NCI-H2081 treated with DMSO at 0.1 percent for 48 hours (cell line): ENCODE measurements at places on chromosomes 7 and 10.

DNA sequence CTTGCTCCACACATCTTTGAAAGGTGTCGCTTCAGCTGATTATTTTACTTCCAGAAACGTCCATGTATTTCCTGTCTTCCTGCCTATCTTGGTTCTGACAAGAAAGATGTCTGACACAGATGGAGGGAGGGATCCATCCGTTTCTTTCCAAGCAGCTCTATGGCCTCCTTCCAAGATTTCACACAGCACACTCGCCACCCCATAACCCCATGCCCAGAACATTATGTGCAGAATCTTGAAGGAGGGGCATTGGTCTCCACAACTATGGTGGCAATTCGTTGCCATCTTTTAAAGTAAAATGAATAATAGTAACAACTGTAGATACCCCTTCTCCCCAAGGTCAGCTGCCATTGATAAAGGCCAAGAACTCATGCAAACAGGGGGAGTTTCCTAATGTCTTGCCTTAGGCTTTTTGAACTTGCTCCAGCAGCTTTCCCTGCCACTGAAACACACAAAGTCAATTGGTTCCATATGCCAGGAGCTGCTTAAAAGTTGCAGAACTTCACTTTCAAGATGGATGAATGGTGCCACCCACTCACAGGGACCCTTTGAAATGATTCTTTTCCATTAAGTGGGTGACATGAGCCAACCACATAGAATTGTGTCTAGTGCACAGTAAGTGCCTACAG lies 60.0 kb downstream of the VSTM4 start:
- DNase-seq, result no peak

DNA sequence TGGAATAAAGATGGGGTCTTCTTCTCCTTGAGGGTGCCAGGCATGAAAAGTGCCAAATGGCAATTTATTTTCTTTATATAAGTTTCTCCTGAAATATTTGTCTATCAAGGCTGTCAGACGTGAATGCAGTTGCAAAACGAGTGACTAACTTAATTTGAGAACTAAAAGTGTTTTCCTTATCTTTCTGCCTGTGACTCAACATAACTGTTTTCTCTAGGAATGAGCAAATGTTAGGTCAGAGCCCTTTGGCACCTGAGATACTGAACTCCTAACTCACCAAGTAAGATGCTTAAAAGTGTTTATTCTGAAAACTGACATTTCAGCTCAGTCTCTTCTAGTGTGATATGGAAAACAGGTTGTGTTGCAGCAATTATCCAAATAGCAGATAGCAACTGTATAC lies 197.0 kb downstream of the STK31 start:
- no peak for DNase-seq

- peak; percentile 0 for DNase-seq
Measured at GRCh38 chr10:132700156-132701098, 85.5 kb downstream of the NKX6-2 start.

- DNase-seq, result no peak
Measured at GRCh38 chr7:106417273-106417902, 132.6 kb upstream of the NAMPT start.

DNA sequence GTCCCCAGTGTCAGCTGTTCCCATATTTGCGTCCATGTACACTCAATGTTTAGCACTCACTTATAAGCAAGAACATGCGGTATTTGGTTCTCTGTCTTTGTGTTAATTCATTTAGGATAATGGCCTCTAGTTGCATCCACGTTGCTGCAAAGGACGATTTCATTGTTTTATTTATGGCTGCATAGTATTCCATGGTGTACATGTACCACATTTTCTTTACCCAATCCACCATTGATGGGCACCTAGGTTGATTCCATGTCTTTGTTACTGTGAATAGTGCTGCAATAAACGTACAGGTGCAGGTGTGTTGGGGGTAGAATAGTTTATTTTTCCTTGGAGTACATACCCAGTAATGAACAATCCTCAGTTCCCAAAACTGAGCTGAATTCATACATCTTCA lies 24.3 kb upstream of the TRIM56 start:
- no peak for DNase-seq

GRCh38 chr7:81140775-81141174 lies 221.9 kb upstream of the SEMA3C start:
- no peak for DNase-seq

GRCh38 chr10:12844811-12845483 lies 156.6 kb downstream of the CCDC3 start:
- DNase-seq, result no peak

DNA sequence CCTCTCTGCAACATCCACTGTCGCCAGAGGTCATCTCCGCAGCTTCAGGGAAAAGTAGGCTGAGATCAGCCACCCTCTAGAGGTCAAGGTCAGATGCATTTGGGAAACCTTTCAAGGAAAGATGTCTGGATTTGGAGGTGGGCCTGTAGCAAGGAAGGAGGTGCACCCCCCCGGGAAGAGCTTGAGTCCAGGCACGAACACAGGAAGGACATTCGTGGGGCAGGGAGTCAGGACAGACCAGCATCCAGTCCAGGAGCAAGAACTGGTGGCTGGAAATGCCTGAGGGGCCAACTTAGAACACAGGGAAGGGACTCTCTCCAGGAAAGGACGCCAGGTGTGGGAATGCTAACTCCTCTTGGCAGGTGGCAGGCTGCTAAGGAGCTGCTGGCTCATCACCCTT lies 614.1 kb upstream of the MGMT start:
- DNase-seq, result no peak

- DNase-seq, result no peak
Measured at GRCh38 chr7:73850781-73851207, 8.5 kb upstream of the METTL27 start.

GRCh38 chr7:123650595-123650994 lies 5.1 kb upstream of the LMOD2 start:
- DNase-seq, result no peak

- DNase-seq, result no peak
Measured at GRCh38 chr10:72105098-72105475, 16.7 kb upstream of the SPOCK2 start.

- no peak for DNase-seq
Measured at GRCh38 chr7:27779873-27780272, 39.9 kb downstream of the TAX1BP1 start.

- peak; percentile 54 for DNase-seq
Measured at GRCh38 chr7:18552316-18552916, 56.9 kb downstream of the HDAC9 start.

DNA sequence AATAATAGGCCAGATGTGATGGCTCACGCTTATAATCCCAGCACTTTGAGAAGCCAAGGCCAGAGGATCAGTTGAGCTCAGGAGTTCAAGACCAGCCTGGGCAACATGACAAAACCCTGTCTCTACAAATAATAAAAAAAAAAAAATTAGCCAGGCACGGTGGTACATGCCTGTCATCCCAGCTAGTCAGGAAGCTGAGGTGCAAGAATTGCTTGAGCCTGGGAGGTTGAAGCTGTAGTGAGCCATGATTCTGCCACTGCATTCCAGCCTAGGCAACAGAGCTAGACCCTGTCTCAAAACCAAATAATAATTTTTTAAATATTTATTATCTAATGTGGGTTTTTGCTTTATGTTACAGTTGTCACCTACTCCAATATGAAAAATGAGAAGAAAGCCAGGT lies 178.9 kb downstream of the ADK start:
- no peak for DNase-seq

- DNase-seq, result no peak
Measured at GRCh38 chr10:3548702-3549101, 236.3 kb downstream of the KLF6 start.

DNA sequence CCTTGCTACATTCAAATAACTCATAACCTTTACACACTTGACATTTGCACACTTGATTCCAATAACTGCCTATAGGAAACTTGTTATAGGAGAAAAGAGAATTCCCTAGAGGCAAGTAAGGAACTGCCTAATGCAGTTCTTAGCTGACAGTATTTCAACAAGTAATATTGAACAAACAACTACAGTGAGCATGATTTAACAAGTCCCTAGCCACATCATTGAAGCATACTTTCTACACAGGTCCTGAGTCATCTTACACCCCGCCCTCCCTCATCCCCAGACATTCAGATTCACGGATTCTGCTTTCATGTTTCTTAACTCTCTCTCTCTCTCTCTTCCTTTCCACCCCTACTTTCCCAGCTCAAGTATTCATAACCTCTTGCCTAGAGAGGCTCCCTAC lies 153.5 kb downstream of the LSM5 start:
- no peak for DNase-seq

- no peak for DNase-seq
Measured at GRCh38 chr10:89296220-89296648, 5.6 kb upstream of the IFIT2 start.

- DNase-seq, result no peak
Measured at GRCh38 chr10:119203006-119203405, 4.4 kb upstream of the GRK5 start.

DNA sequence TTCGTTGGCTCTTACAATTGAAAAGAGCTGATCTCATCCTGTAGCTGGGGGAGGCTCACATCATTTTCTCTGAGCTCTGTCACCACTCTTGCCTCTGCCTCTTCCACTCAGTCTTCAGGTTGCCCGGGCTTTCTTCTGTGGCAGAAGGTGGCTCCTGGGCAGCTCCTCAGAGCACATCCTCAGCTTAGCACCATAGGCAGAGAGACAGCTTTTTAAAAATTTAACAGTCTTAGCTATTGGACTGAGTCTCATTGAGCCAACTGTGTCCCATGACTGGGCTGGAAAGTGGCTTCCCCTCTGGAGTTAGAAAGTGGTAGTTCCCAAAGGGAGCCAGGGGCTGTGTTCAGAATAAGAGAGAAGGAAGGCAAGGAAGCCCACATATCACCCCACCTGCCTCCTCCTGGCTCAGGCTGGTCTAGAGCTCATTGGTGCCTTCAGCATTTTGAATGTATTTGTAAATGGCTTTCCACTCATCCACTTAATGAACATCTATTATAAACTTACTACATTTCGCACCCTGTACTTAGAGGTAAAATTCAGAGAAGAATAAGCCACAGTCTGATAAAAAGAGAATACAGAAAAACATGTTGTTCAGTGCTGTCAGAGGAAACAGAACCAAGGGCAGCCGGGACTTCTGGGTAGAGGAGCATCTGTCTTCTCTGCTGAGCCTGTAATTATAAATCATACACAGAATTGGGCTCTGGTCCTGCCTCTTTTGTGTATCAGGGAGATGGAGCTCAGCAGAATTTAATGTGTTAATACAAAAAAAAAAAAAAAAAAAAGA lies 119.3 kb downstream of the WDFY4 start:
- DNase-seq, result no peak

DNA sequence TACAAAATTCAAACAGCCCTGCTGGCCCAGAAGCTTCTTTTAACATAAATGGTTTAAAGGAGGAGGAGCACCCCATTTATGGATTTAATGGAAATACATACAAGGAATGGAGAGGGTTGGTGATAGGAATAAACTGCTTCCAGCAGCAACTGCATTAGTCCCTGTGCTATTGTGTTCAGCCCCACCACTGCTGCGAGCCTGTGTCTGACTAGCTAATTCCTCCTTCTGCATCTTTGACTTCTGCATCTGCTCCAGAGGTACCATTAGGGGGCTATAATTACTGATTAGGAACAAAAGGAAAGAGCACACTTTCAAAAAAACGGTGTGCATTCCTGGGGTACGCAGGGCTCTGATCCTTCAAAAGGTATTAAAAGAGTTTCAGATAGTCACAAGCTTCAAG lies 24.8 kb downstream of the CDCA7L start:
- DNase-seq, result no peak

GRCh38 chr7:3710122-3710521 lies 409.1 kb downstream of the SDK1 start:
- no peak for DNase-seq

- DNase-seq, result no peak
Measured at GRCh38 chr10:114492351-114493037, 88.2 kb upstream of the AFAP1L2 start.

- no peak for DNase-seq
Measured at GRCh38 chr7:128830231-128831177, at the start of gene FLNC. TSS of gene FLNC (plus strand) at chr7:128830406. CDS start at chr7:128830638, 232 bp downstream.

DNA sequence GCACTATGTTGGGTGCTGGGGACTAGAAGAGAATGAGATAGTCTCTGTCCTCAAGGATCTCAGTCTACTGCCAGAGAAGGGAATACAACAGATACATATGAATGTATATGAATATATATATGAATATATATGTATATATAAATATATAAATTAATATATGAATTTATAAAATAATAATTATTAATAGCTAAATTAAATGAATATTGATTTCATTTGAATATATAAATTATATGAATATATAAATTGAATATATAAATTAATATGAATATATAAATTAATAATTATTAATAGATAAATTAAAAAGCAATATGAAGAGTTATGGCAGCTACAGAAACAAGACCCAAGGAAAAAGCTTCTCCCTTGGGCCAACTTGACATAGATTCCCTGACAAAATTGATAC lies 59.8 kb upstream of the OPALIN start:
- no peak for DNase-seq

DNA sequence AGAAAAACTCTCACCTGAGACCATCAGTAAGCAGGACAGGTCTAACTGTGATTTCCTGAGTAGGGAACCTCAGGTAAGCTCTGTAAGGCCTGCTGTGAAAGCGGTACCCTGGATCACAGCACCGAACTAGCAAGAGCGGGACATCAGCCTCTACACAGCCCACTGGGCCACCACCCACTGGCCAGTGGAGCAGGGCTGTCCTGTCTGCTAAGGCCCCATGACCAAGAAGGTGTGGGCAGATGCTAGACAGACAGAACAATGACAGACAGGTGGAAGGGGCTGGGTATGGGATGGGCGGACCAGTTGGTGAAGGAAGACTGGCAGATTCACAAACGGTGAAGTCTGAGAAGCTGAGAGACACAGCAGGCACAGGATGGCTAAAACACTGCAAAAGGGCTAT lies 79.4 kb upstream of the DDC start:
- no peak for DNase-seq

DNA sequence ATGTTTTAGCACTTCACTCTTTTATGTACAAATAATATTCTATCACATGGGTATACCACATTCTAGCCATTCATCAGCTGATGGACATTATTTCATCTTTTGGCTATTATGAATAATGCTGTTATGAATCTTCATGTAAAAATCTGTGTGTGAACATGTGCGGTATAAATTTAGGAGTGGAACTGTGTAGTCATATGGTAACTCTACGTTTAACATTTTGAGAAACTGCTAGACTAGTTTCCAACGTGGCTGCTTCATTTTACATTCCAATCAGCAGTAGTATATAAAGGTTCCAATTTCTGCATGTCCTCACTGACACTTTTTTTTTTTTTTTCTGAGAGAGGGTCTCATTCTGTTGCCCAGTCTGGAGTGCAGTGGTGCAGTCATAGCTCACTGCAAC lies 8.3 kb downstream of the RAMP3 start:
- no peak for DNase-seq

GRCh38 chr7:138477581-138477980 lies 17.5 kb downstream of the TRIM24 start:
- DNase-seq, result no peak

DNA sequence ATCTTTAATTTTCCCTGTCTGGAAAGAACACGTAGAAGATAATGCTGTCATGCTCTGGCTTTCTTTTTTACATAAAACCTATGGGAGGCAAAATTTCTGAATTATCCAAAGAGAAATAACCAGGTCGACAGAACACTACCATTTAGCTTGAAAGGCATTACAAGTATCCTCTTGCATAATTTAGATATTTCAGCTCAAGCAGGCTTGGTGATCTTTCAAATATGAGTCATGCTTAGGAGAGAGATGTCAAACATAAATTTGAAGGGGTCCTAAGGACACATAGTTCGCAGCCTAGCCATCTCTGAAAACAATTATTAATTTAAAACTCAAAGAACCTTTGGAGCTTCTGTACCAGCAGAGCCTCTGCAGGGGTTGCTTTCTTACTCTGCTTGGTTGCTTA lies 100.9 kb downstream of the FAS start:
- no peak for DNase-seq

- no peak for DNase-seq
Measured at GRCh38 chr7:40192036-40192435, 57.2 kb downstream of the SUGCT start.

- no peak for DNase-seq
Measured at GRCh38 chr10:62647375-62648092, 157.0 kb upstream of the ADO start.
